ENCODE measurements at places on chromosomes 2 and 18.
A peak's percentile ranks its signal among the peaks of the same experiment; 100 is the strongest.

DNA sequence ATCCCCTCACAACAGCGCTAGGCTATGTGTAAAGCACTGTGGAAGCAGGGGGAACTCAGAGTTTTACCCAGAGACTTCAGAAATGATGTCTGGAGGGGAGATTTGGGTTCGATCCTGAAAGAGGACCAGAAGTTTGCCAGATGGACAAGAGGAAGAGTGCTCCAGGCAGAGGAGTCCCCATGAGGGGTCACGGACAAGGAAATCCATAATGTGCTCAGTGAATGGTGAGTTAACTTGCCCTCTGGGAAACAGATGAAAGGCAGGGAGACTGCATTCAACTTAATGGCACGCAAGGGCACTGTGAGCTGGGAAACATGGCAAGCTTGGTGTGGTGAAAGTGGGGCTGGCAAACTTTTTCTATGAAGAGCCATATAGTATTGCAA lies 6.0 kb upstream of the ASAP2 start:
- no peak for DNase-seq

DNA sequence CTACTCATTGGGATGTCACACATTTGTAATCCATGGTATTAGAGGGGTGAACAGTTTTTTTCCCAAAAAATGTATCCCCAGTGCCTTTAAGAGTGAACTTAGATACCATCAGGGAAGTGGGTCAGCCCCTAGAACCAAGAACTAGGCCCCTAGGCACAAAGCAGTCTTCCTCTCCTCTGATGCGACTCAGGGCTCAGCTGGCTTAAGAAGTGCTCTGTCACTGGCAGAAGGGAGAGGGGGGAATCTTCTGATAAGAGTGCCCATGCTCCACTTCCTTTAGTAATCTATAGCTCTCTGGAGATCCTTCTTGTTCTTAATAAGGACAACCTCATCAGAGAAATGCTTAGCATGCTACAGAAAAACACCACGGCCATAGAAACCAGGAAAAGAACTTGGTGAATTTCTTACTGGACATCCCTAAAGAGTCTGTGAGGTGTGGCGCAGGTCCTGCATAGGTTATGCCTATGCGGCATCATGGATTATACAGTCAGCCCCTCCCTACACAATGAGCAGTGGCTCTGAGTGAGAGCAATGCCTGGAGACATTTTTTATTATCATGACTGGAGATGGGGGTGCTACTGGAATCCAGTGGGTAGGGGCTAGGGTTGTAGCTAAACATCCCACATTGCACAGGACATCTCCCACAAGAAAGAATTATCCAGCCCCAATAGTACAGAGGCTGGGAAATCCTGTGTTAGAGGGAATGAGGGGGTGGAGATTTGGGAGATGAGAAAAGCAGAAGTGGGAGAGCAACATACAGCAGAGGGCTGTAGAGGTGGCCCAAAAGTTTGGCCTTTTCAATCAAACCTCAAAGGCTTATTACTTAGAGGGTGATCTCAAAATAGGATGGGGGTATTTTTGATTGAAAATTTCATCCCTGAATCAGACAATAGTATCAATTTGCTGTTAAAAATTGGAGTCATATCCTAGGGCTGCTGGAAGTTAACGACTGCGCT lies 21.7 kb upstream of the ZNF385B start:
- DNase-seq: no peak

DNA sequence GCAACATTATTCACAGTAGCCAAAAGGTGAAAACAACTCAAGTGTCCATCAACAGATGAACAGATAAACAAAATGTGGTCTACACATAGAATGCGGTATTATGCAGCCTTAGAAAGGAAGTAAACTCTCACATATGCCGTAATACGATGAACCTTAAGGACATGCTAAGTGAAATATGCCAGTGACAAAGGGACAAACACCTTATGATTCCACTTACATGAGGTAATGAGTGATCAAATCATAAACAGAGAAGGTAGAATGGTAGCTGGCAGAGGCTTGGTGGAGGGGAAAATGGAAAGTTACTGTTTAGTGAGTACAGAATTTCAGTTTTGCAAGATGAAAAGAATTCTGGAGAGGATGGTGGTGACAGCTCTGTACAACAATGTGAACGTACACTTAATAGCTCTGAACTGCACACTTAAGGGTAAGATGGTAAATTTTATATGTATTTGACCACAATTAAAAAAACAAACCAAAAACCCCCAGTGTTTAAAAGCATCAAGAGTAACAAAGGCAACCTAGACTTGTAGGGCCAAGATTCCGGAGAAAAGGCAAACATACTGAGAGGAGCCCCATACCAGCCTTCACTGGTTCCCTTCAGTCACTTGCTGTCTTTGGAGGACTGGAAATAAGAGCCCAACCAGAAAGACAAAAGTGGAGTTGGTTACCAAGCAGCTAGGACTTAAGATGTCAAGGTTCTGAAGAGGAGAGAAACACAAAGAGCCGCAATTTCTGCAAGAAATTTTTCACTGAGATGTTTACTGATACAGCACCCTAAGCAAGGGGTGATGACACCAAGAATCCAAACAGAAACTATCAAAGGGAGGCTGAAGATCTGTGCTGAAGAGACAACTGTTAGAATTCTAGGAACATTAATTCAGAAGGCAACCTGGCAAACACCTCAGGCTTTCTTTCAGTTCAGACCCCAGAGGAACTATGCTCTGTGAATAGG lies 61.3 kb downstream of the CUL3 start:
- no peak for DNase-seq

DNA sequence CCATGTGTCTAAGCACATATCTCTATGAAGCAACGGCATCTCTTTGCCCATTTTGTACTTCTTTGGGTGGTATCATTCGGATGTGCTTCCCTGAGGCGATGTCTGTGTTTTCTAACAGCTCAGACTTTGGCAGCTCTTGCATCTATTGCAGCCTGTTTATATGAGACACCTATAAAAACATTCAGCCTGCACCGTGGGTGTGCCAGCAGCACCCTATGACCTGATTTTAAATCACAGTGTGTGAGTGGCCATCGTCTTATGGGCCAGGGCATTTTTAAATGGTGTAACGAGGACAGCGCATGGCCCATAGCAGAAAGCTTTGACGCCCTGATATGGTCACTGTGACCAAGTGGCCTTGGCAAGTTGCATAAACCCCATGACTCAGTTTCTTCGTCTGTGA lies 12.9 kb downstream of the NPAS2 start:
- DNase-seq: no peak

DNA sequence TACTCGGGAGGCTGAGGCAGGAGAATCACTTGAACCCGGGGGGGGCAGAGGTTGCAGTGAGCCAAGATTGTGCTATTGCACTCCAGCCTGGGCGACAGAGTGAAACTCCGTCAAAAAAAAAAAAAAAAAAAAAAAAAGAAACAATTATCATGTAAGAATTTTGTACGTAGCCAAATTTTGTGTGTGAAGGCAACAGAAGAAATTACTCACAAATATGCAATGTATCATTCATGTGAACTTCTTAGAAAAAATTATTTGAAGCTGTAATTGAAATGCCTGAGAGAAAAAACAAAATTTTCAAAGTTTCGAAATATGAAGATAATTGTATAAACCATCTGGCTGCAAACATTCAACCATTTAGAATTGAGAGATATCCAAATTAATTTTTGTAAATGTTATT lies 204.8 kb upstream of the PARD3B start:
- no peak for DNase-seq

DNA sequence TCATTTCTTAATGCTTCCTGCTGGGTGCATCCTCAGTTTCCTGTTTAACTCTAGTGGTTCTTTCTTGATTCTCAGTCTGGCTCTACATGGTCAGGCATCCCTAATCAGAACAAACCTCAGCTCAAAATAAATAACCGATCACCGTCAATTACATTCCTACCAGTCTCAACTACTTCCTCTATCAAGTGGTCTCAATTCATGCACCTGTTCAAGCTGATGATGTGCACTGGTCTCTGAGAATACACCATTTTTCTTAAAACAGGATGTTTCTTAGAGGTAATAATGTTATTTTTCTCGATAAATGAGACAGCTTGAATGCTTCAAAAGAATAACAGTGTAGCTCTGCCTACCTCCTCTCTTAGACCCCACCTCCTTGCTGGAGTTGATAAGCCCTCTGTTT lies 420.9 kb downstream of the SOCS6 start:
- DNase-seq: no peak

DNA sequence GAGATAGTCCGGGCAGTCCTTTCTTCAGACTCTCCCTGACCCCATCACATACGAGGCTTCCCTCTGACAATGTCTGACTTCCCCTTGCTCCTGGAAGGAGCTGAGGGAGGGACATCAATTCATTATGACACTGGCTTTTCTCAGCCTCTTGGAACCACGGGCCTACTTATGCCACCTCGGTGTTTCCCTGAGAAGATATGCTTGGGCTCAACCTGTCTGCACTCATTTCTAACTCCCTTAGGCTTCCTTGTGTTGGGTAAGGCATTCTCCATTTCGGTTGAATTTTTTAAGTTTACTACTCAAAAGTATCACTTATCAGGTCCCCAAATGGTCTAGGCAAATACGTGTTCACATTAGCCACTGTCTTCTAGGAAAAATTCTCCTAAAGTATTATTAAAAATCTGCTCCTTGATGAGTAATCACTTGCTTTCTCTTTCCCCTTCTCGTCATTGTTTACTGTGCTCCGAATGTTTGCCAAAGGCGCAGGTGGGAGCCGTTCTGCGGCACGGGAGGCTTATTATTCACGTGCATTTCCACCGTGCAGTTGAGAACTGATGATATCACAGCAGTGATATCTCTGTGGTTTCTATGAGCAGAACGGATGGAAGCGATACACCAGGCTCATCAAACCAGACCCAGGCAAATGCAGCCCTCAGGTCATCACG lies 33.1 kb downstream of the ARL4C start:
- DNase-seq: peak; percentile 16

DNA sequence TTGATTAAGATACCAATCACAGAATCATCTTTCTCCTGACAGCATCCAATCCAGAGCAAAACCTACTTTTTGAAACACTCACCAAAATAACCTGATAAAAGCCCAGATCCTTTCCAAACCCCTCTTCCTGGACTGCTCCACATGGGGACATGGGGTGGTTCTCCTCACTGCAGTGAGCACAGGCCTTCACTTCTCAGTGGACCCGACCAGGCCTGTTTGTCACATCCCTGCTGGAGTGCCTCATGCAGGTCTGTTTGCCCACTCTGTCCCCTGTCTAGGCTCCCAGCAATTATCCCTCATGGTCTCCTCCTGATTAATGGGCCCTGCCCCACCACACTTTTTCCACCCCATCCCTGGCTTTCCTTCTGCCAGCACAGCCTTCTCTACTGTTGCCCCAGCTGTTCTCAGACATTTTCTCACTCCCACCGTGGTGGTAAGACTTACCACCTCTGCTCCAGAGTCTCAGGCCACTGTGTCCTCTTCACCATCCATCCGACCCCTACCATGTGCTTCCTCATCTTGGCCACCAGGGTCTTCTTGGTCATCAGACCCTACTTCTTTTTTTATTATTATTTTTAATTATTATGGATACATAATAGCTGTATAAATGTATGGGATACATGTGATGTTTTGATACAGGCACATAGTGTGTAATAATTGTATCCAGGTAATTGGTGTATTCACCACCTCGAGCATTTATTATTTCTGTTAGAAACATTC lies 21.1 kb downstream of the MRPL30 start:
- no peak for DNase-seq

- peak; percentile 65 for DNase-seq
Observed at GRCh38 chr2:67234440-67234839, 162.7 kb upstream of the ETAA1 start.

DNA sequence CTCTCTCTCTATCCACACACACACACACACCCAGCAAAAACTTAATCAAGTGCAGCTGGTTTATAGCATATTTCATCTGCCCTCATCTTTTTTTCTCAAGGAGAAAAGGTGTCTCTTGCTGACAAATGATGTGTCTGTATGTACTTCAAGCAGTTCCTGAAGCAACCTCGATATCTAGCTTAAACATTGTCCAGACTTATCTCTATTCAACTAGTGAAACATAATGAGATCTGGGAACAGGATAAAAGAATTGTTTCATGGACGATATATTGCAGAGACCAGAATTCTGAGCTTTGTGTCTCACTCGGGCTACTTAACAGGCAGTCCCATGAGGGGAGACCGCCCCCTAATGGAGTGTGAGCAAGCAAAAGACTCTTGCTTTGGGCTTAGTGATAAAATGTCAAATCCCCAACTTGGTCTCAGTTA lies 929.2 kb upstream of the SOX11 start:
- DNase-seq: peak; percentile 83

GRCh38 chr2:237524631-237525030 lies 37.6 kb downstream of the MLPH start:
- DNase-seq: no peak

DNA sequence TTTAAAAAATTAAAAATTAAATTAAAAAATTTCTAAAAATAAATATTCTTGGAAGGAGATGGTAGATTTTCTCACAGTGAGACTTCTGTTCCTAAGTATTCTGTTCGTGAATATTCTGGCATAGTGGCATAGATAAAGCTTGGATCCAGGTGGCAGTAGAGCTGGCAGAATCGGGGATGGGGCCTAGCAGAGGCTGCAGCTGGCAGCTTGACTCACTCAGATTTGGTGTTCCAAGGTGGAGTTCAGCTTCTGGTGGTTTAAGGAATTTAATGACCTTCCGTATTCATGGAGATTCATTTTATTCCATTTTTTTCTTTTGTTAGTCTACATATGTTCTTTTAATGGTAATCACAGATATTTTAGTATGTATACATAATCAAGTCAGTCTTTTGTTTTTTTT lies 19.9 kb downstream of the ARMC9 start:
- no peak for DNase-seq

GRCh38 chr18:23229472-23229871 lies 94.2 kb downstream of the CABLES1 start:
- DNase-seq: no peak

- no peak for DNase-seq
Observed at GRCh38 chr18:48068916-48069445, 138.5 kb upstream of the SMAD2 start.

DNA sequence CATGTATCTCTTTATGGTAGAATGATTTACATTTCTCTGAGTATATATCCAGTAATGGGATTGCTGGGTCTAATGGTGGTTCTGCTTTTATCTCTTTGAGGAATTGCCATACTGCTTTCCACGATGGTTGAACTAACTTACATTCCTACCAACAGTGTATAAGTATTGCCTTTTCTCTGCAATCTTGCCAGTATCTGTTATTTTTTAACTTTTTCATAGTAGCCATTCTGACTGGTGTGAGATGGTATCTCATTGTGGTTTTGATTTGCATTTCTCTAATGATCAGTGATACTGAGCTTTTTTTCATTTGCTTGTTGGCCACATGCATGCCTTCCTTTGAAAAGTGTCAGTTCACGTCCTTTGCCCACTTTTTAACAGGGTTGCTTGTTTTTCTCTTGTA lies 55.1 kb downstream of the CYTIP start:
- DNase-seq: no peak

GRCh38 chr18:34709750-34710441 lies at the start of gene DTNA:
DTNA (plus strand) TSS chr18:34710298; CDS start chr18:34755977, 45,679 bp downstream.
- peak; percentile 82 for DNase-seq

- DNase-seq: peak; percentile 29
Observed at GRCh38 chr2:143451642-143452281, 322.5 kb downstream of the ARHGAP15 start.

GRCh38 chr18:23618862-23619387 lies 32.6 kb upstream of the NPC1 start:
- peak; percentile 45 for DNase-seq

- DNase-seq: peak; percentile 64
Observed at GRCh38 chr18:9869715-9870430, 15.9 kb upstream of the TXNDC2 start.

GRCh38 chr2:236307641-236308040 lies 43.4 kb upstream of the ASB18 start:
- no peak for DNase-seq

GRCh38 chr2:144553379-144553778 lies 33.5 kb upstream of the ZEB2 start:
- peak; percentile 59 for DNase-seq

GRCh38 chr2:195001924-195002323 lies 655.1 kb upstream of the SLC39A10 start:
- no peak for DNase-seq

GRCh38 chr2:12514631-12515437 lies 201.9 kb upstream of the TRIB2 start:
- peak; percentile 83 for DNase-seq
